SK-N-MC (cell line): ENCODE measurements at places on chromosomes 2 and 18.

DNA sequence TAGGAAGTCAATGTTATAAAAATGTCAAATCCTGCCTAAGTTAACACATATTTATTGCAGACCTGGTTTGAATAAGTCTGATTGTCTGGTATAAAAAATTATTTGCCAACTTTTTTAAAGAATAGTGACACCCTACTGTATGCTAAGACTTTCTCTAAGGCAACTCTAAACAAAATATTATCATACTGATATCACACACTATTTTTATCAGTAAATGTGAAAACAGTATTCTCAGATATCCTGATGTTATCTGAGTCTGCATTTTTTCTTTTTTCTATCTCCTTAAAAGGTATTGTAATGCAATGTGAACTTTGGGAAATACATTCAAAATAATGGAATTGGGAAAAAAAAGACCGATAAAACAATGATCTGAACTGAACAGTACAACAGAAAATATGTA is 127.1 kb downstream of the DOCK10 start:
- no peak for DNase-seq

- no peak for DNase-seq
These were observed 187.1 kb downstream of the HDAC4 start for GRCh38 chr2:239213643-239214101.

DNA sequence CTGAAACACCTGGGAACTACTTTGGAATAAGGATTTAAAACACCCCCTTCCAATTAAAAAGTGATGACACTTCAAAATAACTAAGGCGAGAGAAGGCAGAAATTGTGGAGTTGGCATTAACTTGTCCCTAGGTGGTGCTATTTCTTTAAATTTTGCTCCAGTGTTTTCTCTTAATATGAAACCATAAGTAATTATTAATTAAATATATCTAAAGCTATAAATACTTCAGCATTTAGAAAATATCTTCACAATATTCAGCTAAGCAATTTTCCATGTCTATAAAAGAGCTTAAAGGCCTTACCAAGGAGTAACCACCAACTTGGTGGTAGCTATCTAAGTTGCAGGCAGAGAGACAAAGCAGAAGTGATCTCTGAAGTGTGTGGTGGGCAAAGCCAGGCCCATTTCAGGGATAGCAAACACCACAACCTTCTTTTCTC is 186.8 kb upstream of the PGAP1 start:
- DNase-seq = no peak

GRCh38 chr2:239729681-239730566 is 295.2 kb downstream of the NDUFA10 start:
- DNase-seq = no peak

- no peak for DNase-seq
These were observed 786.2 kb upstream of the FANCL start for GRCh38 chr2:59027320-59027719.

GRCh38 chr2:136693966-136694365 is 71.4 kb upstream of the THSD7B start:
- no peak for DNase-seq

DNA sequence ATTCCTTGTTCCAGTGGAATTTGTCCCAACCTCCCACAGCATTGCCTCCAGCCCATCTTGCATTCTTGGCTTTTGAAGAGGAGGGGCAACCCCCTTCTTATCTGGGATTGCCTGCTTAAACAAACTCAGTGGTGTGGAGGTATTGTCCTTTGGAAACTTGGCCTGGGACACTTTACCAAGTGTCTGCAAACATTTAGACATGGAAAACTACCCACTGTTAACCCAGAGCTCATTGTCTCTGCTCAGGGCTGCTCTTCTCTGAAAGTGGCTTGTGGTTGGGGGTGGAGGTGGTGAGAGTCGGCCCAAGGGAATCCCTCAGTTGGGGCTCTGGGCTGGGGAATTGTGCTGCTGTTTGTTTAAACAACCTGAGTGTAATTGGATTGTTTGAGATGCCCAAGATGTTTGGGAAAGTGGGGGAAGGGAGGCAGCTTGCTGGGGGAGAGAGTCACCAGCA is 178.3 kb upstream of the GATA6 start:
- no peak for DNase-seq

- DNase-seq = no peak
These were observed 123.0 kb downstream of the AGAP1 start for GRCh38 chr2:235616885-235617284.

- DNase-seq = no peak
These were observed 123.1 kb downstream of the PRPF40A start for GRCh38 chr2:152594022-152594766.
